HuH-7 (cell line): ENCODE measurements at places on chromosomes 12 and 14.
A peak's percentile ranks its signal among the peaks of the same experiment; 100 is the strongest.

DNA sequence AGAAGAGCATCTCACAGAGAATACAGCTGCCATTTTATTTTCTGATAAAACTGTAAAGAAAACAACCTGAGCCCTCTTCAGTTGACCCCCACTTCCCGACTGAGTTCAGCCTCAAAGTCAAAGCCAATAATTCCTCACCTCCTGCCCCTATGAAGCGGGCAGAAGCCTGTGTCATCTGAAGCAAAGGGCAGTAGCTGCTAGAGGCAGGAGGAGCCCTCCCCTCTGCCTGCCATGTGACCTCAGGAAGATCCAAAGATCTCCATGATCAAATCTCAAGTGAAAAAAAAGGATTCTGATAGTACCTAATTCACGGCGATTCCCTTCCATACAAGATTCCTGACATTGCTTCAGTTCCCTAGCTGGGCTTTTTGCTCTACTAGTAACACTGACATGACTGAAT is 223.1 kb upstream of the CAND1 start:
- no peak for DNase-seq

DNA sequence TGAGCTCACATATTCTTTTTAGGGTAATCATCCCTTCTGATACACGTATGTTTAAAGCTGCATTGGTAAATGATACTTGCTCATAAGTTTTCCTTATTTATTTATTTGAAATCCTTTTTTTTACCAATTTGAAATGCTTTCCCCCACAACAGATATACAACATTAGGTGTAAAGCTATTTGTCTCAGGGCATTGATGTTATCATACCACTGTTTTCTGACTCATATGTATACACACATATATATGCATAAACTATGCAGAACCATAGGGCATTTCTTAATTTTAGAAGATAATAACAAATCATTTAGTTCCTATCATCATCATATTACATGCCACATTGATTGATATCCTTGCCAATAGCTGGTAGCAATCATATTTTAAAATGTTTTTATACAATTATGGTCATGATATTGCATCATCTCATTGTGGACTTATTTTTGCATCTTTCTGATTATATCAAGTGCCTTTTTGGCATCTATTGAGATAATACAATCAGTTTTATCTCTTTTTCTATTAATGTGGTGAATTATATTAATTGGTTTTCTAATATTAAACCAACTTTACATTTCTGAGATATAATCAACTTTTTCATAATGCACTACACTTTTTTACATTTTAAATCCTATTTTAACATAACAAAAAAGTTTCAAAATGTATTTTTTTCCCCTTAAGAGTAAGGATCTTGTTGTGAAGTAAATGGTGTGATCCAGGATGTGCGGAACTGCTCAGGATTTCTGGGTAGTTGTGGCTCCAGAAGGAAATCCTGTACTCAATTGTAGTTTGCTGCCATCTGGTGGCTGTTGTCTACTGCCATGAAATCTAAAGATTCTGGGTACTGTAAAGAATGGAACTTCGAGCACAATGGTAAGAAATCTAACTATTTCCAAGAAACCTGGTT is 16.7 kb downstream of the OR9K2 start:
- peak; percentile 22 for DNase-seq

DNA sequence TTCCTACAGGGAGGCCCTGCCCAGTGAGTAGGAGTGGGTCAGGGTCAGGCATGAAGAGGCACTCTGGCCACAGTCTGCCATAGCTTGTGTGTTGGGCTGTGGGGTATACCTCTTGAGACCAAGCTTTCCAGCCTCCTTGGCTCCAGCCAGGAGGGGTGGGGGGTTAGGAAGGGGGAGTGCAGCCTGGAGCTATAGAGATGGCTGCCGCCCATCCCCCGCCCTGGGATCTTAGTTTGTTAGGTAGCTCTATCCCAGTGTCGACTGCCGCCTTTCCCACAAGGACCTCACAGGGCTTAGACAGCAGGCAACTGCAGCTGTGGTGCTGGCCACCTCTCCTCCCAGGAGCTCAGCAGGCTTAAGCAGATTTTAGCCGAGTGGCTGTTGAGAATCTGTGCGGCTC is 216.4 kb downstream of the PLCZ1 start:
- DNase-seq = no peak

GRCh38 chr14:57382283-57382682 is 8.1 kb upstream of the NAA30 start:
- DNase-seq = no peak

- DNase-seq = no peak
These were observed 191.0 kb downstream of the ERC1 start for GRCh38 chr12:1182069-1182468.

GRCh38 chr12:49255857-49256637 is 8.8 kb upstream of the TUBA1C start:
- DNase-seq = no peak

GRCh38 chr12:106031761-106032622 is 106.8 kb downstream of the NUAK1 start:
- DNase-seq = peak; percentile 47

- no peak for DNase-seq
These were observed 73.4 kb downstream of the ZNF664 start for GRCh38 chr12:124046456-124046740.

- no peak for DNase-seq
These were observed 154.1 kb downstream of the ZNF664 start for GRCh38 chr12:124126950-124127655.

- DNase-seq = no peak
These were observed 124.4 kb upstream of the KRR1 start for GRCh38 chr12:75635606-75636444.

DNA sequence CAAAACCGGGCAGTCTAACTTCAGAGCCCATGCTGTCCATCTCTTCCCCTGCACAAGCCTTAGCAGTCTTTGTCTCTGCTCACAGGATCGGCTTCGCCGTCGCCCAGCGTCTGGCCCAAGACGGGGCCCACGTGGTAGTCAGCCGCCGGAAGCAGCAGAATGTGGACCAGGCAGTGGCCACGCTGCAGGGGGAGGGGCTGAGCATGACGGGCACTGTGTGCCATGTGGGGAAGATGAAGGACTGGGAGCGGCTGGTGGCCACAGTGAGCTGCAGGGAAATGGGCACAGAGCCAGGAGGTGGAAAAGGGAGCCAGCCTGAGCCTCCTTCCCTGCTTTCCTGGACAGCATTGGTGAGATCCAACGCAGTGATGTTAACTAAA is 14.2 kb upstream of the CARMIL3 start:
- no peak for DNase-seq

DNA sequence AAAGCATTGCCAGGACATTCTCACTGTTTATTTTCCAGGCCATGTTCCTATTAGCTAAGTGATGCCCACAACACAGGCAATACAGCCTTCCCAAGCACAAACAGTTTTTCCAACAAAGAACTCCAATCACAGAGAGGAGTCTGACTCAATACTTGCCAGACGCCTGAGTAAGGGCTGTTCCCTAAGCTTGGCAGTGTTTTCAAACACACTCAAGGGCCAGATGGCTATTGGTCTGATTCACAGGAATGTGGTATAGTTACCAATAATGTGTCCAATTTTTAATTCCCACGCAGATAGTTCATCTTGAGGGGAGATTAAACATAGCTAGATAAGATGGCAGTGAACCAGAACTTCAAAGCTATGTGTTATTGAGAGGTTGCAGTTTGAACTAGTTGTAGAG is 381.0 kb downstream of the SNAPC1 start:
- DNase-seq = no peak

GRCh38 chr14:38107216-38107631 is 100.5 kb upstream of the SSTR1 start:
- no peak for DNase-seq

DNA sequence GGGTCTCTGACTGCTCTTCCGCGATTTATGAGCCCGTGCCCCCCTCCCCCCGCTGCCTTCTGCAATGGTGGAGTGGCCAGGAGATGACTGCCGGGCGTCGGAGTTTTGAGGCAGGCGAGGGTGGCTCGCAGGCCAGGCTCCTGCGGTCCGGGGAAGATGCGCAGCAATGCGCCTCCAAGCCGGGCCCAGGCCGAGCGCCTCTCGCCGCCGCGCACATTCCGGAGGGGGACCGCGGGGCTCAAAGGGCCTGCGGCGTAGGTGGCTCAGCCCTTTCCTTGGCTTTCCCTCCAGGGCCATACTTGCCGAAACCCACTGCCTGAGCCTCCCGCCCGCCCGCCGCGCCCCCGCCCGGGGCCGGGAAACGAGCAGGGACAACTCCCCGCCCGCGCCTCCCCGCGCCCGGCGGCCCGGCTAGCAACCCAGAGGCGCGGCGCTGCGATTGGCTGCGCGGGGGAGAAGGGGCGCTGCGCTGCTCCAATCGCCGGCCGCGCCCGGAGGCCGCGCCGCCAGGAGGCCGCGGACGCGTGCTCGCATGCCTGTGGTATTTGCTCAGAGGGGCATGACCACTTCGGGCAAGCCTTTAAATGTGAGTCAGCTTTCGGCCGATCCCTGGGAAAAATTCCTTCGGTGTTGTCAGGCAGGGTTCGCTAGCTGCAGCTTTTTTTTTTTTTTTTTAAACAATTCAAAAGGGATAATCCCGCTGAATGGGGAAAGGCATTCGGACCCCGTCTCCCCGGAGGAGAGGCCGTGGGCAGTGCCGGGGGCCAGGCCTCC is 157.9 kb upstream of the PARP11 start:
- peak; percentile 94 for DNase-seq

GRCh38 chr14:59918824-59919569 is 947 bp upstream of the LRRC9 start:
- DNase-seq = peak; percentile 34

DNA sequence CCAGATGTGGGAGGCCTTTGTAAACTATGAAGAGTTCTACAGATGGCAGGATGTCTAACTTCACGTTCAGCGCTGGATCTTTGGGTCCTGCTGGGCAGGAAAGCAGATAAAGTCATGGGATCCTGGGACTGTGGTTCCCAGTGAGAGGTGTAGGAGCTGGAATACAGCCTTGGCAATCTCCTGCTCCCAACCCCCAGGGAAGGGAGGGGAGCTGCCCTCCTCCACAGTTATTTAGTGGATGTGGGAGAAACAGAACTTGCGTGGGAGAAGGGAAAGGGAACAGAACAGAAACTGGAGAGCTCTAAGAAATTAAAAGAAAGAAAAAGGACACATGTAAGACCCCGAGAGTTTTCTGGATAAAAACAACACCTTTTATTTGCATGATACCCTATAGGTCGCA is 37.0 kb downstream of the NUAK1 start:
- DNase-seq = no peak

GRCh38 chr12:3130057-3130830 is 53.1 kb downstream of the TSPAN9 start:
- DNase-seq = no peak

GRCh38 chr12:11576104-11576503 is 73.4 kb upstream of the ETV6 start:
- DNase-seq = no peak

- no peak for DNase-seq
These were observed 311.8 kb downstream of the RPAP3 start for GRCh38 chr12:47394070-47394469.

DNA sequence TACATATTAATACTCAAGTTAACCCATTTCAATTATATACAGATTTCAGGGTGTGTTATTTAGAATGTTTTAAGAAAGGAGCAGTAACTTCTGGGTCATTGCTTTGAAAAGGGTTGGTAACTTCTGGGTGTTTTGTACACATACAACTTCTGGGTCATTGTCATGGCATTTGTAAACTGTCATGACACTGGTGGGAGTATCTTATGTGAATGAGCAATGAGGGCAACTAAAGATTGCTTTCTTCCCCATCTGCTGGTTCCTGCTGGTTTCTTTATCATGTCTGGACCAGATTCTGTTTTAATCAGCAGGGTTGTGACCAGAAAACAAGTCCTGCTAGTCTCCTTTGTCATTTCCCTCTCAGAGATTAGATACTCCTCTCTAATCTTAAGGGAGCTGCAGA is 713.3 kb downstream of the LRFN5 start:
- DNase-seq = no peak
